ENCODE measurements at places on chromosomes 13 and 19.

GRCh38 chr19:38248421-38248820 lies 7.8 kb downstream of the PPP1R14A start:
- no peak for DNase-seq

- no peak for DNase-seq
These were observed 10.4 kb upstream of the JUND start for GRCh38 chr19:18291590-18292461.

DNA sequence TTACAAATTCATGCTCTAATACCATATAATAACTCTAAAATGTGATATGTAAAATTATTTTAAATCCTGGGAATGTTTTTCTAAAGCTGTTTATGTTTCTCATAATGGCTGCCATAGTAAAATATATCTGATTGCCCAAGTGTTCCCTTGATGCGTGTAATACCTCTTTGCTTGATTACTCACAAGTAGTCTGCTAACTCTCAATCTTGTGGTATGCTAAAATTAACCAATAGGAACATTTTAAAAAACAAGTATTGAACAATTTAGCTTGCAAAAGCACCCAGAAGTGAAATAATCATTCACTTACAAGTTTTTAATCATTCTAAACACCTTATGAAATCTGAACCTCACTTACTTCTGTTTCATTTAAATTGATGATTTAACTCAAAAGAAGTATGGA lies 386.0 kb upstream of the ATXN8OS start:
- DNase-seq, result no peak

GRCh38 chr19:14023404-14024235 lies 4.3 kb upstream of the RLN3 start:
- no peak for DNase-seq

GRCh38 chr13:34941835-34942731 lies at the start of gene NBEA:
Gene NBEA (plus strand): TSS chr13:34942270. CDS start chr13:34942821, 551 bp downstream.
- DNase-seq, result peak; percentile 18

DNA sequence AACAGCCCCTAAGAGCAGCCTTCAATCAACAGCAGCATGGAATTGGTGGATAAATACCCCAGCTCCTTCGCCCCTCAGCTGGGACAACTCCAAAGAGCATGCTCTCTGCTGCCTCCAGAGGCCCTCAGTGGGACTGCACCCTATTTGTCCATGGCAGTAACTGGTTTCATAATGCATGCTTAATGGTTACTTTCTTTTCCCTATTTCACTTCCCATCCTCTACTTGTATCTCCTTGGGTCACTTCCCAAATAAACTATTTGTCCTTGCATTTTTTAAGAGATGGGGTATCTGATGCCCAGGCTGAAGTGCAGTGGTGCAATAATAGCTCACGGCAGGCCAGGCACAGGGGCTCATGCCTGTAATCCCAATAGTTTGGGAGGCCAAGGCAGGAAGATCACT lies 13.5 kb upstream of the TPM4 start:
- no peak for DNase-seq

DNA sequence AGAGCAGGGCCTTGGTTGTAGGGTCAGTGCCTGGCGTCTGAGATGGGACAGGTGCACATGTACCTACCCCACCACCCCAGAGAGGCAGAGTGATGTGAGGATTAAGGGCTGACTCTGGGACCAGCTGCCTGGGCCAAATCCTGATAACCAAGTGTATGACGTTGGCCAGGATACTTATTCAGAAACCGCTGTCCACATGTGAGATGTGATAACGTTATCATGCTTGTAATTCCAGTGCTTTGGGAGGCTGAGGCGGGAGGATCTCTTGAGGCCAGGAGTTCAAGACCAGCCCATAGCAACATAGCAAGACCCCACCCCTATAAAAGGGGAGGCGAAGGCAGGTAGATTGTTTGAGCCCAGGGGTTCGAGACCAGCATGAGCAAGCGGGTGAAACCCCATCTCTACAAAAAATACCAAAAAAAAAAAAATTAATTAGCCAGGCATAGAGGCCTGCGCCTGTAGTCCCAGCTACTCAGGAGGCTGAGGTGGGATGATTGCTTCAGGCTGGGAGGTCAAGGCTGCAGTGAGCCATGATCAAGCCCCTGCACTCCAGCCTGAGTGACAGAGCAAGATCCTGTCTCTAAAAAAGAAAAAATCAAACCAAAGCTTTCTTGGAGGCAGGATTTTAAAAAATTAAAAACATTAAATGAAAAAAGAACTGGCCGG lies 10.0 kb downstream of the ADGRE5 start:
- DNase-seq, result no peak

DNA sequence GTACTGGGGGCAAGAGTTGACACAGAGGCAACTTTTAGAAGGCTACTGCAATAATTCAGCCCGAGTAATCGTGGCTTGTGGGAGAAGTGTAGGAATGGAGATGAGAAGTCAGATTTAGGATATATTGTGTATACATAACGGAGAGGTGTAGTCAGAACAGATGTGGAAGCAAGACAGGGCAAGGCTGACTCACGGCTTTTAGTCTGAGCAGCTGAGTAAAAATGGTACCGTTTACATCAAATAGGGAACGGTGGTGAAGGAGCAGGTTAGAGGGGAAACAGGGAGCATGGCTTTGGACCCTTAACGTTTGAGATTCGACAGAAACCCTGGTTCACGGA lies 796 bp upstream of the LSM14A start:
- DNase-seq, result no peak

DNA sequence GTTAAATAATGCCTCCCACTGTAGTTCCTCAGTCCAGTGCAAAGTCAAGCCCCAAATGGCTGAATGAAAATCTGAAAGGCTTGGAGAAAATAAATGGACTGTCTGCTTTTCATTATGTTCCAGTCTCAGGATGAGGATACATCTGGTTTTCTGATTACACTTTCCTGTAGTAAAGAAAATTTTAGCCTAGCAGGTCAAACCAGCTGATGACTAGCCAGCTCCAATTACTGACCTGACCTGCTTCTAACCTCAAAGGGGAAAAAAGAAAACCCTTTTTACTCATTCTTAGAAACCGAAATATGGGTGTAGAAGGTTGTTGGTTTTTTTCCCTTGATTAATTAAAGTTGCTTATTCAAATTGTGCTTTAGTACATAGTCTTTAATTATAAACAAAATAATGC lies 418.4 kb downstream of the EFNB2 start:
- DNase-seq, result no peak

DNA sequence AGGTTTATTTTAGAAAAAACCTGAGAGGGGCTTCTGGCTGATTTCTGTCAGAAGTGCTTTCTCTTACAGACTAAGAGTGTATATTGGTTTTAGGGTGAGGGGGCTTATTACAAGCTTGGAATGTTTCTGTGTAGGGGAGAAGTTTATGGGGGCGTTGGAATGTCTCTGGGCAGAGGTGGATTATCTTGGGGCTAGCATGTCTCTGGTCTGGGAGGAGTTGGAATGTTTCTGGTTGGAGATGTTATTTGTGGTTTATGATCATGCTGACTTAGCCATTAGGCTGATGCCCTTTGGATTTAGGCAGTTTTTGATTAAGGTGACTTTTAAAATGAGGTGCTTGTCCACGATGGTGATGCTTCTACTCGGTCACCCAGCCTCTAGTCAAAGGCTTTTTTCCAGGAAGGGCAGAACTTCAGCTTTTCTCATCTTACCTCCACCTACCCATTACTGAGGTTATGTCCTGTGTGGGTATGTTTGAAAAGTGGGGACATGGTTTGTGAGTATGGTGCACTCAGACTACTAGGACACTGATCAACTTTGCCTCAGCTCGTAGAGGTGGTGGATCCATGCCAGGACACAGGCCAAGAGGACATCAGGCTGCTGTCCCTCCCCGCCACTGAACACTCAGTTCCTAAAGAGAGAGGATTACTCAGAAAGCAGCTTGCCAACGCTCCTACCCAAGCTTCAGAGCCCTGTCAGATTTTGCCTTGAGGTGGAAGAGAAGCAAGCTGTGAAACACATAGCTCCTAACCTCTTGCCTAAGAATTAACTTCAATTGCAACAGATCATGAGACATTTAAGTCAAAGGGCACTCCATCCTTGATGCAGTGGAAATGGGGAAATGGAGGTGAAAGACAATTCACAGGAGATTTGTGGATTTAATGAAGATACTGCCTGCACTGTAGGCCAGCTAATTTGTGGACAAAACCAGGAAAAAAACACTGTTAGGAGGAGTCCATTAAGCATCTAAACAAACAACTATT lies 63.6 kb downstream of the ZNF44 start:
- DNase-seq, result no peak

DNA sequence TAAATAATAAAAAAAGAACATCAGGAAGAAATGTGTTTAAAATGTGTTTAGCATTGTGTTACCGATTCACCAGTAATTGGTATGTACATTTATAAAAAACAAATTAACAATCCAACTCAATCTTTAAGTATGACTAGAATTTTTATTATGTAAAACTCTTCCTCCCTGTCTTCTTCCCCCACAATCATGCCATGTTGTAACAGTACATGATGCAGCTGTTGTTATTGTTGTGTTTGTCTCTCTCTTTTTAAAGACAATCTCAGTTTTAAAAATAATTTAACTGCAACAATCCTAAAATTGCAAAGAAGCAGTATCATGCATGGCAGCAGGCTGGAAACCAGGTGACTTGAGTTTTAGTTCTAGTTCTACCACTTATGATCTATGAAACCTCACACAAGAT lies 180.2 kb downstream of the RGCC start:
- no peak for DNase-seq

DNA sequence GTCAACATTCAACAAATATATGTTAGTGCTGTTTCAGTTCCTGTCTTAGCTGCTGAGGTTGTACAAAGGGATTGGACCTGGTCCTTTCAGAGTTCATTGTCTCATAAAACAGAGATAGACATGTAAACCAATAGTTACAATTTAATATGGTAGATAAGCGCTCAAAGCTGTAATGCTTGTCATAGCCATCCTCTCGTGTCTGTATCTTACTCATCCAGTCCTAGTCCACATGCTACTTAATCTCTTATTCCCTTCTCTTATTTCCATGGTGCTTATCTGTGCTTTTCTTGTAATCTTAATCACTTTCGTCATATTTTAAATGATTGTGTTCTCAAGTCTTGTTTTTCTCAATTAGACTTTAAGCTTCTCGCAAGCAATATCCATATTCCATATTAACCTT lies 185.2 kb upstream of the OBI1 start:
- DNase-seq, result no peak

DNA sequence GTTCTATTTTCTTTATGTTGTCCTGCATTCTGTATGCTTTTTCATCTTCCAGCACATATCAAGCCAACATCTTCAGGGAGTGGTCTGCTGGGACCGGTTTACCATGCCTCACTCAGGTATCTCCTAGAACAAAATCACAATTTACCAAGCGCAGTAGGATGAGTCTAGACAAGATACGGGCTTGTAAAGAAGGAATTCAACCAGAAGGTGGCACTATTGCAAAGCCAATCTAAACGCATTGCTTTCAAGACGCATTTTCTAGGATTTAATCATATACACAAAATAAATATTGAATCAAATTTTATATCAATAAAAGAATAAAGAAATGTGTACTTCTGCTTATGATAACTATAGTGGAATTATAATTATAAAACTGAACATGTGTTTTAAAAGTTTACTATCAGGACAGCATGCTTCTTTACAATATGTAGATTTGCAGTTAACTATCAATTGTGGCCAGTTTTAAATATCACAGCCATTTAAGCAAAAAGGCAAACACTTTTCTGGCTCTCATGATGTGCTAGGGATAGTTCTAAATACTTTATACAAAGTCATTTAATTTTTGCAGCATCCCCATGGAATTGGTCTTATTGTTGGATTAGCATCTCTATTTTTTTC lies 16.1 kb upstream of the TPP2 start:
- no peak for DNase-seq

- no peak for DNase-seq
These were observed 218.1 kb upstream of the ARGLU1 start for GRCh38 chr13:106786006-106786563.

GRCh38 chr19:42093926-42094325 lies 18.0 kb downstream of the ZNF574 start:
- DNase-seq, result no peak

DNA sequence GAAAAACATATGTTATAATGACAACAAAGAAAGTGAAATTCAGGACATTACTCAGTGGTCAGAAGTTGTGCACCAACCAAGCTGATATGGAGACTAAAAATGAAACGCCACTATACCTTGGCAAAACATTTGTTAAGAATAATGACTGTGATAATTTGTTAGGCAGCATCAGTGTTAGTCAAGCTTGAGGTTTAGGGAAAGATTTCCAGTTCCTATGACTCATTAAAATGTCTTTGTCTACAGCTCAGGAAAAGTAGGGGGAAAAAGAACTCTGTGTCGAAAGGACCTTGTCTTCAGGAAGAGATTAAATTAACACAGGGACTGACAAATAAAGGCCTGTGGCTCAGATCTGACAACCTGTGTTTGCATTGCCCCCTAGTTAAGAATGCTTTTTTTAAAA lies 764.1 kb upstream of the SLITRK6 start:
- DNase-seq, result peak; percentile 50
